Stimulated activated CD4-positive, alpha-beta T cell treated with anti-CD3 and anti-CD28 coated beads, Interleukin-12 subunit alpha, Interleukin-12 subunit beta, amount 100 ng/mL, for 24 hours (primary cell): ENCODE measurements at places on chromosomes 7 and 10.

GRCh38 chr10:110648692-110649346, 4.7 kb downstream of the RBM20 start:
- no peak for DNase-seq

GRCh38 chr10:123792248-123792978, 99.2 kb downstream of the CPXM2 start:
- no peak for DNase-seq

DNA sequence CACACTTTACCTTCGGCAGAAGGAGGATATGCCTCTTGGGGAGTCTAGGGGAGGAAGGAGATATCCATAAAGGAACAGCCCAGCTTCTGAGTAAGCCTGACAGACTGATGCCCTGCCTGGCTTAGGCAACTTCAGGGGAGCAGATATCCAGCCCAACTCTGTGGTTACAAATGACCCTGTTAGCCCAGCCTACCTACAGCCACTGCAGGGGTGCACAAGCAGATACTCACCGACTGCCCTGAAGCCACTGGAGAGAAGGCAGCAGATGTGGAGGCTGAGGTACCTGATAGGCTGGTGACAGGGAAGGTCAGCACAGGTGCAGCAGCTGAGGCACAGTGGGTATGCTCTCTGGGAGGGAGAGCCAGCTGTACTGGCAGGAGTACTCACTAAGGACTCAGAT, 770.2 kb downstream of the GRID1 start:
- DNase-seq, result no peak

- DNase-seq, result peak; percentile 71
Observed at GRCh38 chr7:100837099-100837836, 9.9 kb upstream of the EPHB4 start.

- no peak for DNase-seq
Observed at GRCh38 chr10:69636273-69636575, 6.2 kb downstream of the FAM241B start.

DNA sequence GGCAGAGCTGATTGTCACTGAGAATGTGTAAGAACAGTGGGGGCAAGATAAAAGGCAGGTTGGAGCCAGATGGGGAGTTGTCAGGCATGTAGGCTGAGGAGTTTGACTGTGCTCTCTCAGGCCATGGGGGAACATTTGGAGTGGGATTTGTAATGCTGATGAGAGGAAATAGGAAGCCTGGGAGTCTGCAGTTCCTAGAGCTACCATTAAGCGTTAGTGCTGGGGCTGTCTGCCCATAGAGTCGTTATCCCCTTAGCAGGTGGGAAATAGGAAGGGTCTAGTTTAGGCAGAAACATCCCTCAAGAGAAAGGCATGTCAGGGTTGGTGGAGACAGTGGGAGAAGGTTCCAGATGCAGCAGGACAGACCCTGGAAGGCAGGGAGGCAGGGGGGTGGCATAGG, 75.5 kb downstream of the RPS24 start:
- DNase-seq, result no peak
